ENCODE measurements at places on chromosomes 5 and 9.

- DNase-seq: no peak
Observed at GRCh38 chr9:86807367-86807976, 139.8 kb downstream of the GAS1 start.

GRCh38 chr5:35876454-35876853, 19.8 kb downstream of the IL7R start:
- DNase-seq: no peak

- no peak for DNase-seq
Observed at GRCh38 chr9:133759946-133760345, 21.8 kb upstream of the SARDH start.

- DNase-seq: no peak
Observed at GRCh38 chr9:5832071-5832537, 813 bp downstream of the ERMP1 start.

DNA sequence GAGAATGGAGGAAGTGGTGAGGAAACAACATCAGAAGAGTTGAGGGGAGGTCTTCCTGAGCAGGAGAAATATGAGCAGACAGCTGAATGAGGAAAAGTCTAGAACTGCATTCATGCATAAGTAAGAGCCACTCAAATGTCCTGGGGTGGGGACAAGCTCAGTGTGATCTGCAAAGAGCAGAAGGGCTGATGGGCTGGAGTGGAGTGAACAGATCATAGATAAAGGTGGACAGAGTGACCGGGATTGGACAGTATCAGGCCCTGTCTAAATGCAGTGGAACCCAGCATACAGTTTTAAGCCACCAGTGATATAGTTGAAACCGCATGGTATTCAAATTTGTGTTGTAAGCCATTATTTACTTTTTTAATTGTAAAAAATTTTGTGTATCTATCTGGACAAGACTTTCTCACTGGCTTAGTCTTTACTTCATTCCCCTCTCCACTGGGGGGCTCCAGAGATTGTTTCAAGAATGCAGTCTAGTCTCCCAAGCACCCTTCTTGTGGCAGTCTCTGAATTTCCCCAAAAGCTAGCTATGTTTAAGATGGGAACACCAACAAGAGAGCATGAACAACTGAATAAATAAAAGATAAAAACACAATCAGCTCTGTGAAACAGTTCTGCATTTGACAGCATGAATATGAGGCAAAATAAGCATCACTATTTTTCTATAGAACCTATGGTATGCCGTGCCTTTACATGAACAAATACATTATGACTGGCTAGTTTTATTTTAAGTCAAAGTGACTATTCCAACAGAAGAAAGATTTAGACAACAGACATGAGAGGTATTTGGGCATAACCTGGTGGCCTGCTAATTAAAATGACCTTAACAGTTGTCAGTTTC, 10.7 kb upstream of the STK32A start:
- DNase-seq: no peak

Measured in CD4-positive, alpha-beta T cell treated with Interleukin-4 for 4 hours (primary cell).